ENCODE measurements at places on chromosomes 3 and 15.

- no peak for DNase-seq
Observed at GRCh38 chr3:143507735-143508580, 340.3 kb downstream of the SLC9A9 start.

DNA sequence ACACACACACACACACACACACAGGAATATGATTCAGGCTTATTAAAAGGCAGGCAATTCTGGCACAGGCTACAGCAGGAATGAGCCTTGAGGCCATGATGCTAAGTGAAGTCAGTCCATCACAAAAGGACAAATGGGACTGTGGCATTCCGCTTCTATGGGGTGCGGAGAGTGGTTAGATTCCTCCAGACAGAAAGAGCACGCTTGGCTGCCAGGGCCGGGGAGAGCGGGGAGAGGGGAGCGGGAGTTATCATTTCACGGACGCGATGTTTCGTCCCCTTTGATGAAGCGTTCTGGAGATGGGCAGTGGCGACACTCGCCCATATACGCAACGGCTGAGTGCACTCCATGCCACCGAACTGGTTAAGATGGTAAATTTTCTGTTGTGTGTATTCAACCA is 58.5 kb upstream of the FAM174B start:
- DNase-seq = no peak

DNA sequence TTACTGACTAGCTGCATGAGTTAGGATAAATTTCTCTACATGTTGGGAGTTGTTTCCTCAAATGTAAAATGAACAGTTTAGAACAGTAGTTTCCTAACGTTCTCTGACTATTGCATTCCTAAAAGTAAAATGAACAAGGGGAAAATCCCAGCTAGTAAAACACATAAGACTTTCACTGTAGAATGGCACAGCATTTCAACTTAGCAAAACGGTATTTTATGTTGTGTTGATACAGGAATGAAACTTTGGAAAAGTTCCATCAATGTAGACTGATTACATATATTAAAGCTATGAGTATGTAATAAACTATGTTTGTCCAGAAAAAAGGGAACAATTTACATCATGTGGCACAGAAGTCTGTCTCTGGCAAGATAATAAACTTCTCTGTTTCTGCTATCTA is 297.4 kb upstream of the EPHA3 start:
- no peak for DNase-seq

GRCh38 chr3:188721990-188722389 is 449.8 kb upstream of the TPRG1 start:
- DNase-seq = no peak

Measured in activated naive CD4-positive, alpha-beta T cell (primary cell).